ENCODE measurements at places on chromosomes 16 and 17. TPM values are rescaled to one million over a fixed set of nuclear protein-coding genes. Genes with fewer than 3 reads are reported as not detected.

The KRTAP1-5 gene
- not detected for total RNA-seq

The RAMP2 gene
- total RNA-seq: not detected

The CSH1 gene
- total RNA-seq: not detected

The WSCD1 gene
- total RNA-seq: not detected

The MT1E gene
- total RNA-seq: 41.2 TPM

The ZACN gene
- 0.26 TPM for total RNA-seq

The KRT28 gene
- not detected for total RNA-seq

The KRT27 gene
- total RNA-seq: not detected

The RRAD gene
- 2.5 TPM for total RNA-seq

The NOD2 gene
- total RNA-seq: 10.7 TPM

The CSNK1D gene
- 120 TPM for total RNA-seq

The TPSG1 gene
- total RNA-seq: not detected

The KRT222 gene
- not detected for total RNA-seq
